Fibroblast of the aortic adventitia (primary cell): ENCODE measurements at places on chromosomes 5 and 9.

DNA sequence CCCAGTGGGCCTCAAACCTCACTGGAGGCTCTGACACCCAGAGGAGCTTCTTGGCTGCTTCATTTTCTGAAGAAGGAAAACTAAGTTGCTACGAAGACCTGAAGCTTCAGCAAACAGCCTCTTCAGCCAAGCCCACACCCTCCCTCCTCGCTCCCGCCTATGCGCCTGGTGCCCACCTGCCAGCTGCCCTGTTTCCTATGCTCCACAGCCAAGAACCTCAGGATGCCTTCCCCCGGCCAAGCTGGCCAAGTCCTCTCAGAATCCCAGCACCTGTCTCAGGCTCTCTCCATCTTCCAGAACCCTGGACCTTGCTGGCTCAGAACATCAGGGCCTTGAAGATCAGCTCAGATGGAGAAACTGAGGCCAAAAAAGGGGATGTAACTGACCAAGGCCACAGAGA is 60.4 kb downstream of the STK10 start:
- DNase-seq = no peak

DNA sequence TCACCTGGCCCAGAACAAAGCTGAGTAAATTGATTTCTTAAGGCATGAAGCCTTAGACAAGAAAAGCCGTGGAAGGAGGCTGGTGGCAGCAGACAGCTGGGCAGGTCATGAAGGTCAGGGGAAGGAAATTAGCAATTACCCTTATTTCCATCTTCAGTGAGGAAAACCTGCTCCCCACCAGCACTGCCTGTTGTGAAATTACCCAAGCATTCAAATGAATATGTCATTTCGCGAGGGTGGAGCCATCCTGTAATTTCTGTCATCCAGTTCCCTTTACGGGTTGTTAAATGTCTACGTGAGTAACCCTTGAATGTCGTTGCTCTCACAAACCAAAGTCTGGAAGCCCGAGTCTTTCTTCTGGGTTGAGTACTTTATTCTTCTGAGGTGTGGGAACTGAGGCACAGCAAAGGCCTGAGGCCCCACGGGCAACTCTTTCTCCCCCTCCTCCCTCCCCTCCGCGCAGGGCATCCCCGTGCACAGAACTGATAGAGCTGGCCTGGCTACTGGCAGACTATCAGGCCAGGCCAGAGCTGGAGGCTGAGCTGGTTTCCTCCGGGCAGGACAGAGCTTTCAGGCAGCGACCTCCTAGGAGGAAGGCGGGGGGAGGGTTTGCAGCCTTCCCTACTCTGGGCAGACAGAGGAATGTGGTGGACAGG is 22.0 kb upstream of the AK3 start:
- no peak for DNase-seq

- no peak for DNase-seq
Measured at GRCh38 chr9:127887792-127888191, 10.3 kb upstream of the AK1 start.

GRCh38 chr5:71586052-71586940 is 844 bp upstream of the MCCC2 start:
- peak; percentile 50 for DNase-seq

GRCh38 chr9:83651558-83651957 is 28.6 kb downstream of the IDNK start:
- DNase-seq = no peak

GRCh38 chr9:109652112-109652511 is 127.9 kb upstream of the PALM2AKAP2 start:
- DNase-seq = peak; percentile 16

DNA sequence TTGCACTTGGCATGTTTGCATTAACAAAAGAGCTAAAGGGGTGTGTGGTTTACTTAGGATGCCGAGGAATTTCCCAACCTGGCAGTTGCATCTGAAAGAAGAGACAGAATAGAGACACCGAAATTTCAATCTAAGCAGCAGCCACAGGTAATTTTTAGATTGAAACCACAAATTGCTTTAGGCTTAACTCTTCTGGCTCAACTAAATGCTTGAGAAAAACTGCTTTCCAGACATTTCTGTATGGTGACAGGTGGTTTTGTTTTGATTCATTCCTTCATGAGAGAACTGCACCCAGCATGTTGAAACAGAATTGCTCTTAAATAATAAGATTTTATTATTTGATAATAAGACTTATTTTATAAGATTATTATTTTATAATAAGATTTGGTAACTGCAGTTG is 21.5 kb downstream of the SECISBP2 start:
- DNase-seq = no peak
